ENCODE measurements at places on chromosomes 5 and 9.

DNA sequence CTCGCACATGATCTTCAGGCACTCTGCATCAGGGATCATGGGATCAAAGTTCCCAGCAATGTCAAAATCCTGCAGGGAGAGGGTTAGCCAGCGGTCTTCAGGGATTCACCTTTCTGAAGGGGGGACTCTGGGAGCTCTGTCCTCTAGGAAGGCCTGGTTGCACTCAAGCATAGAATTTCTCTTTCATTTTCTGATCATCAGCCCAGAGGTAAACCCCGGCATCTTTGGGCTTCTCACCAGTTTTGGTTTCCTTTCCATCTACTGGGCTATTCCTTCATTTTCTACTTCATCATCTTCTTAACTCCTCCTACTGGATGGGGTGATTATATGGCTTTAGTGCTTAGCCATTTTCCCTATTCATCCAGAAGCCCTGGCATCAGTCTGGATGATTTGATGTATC lies 4.6 kb upstream of the DND1 start:
- no peak overlapping the region for H3K4me3 ChIP-seq
- no peak for DNase-seq
- no peaks in the 10 kb centered on the region for H3K27me3 ChIP-seq
- no peak overlapping the region for H3K27ac ChIP-seq

DNA sequence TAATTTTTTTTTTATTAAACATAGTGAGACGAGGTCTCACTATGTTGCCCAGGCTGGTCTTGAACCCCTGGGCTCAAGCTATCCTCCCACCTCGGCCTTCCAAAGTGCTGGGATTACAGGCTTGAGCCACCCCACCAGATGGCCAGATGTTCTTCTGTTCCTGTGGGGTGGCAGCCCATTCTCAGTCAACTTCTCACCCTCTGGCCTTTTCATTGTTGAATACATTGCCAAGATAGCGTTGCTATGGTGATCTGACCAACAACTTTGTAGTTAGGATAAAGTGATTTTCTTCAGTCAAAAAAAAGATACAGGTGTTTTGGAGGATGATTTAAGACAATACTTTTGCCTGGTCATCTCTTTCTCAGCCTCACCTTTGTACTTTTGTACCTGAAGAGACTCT lies 109.1 kb downstream of the EGFLAM start:
- H3K4me3 ChIP-seq: no peak overlapping the region
- DNase-seq: no peak
- H3K27me3 ChIP-seq: peaks cover 6% of the 10 kb centered on the region
- peaks cover 8% of the 10 kb centered on the region for H3K4me1 ChIP-seq
- no peaks in the 10 kb centered on the region for H3K36me3 ChIP-seq

- no peak for DNase-seq
- peak overlapping the region; percentile 88 for H3K4me3 ChIP-seq
- peaks cover 59% of the 10 kb centered on the region for H3K4me1 ChIP-seq
- peaks cover 2% of the 10 kb centered on the region for H3K27me3 ChIP-seq
- peak overlapping the region; percentile 83 for H3K27ac ChIP-seq
- H3K36me3 ChIP-seq: no peaks in the 10 kb centered on the region
Observed at GRCh38 chr9:93096811-93097382, 880 bp downstream of the CARD19 start.

- peaks cover 3% of the 10 kb centered on the region for H3K27me3 ChIP-seq
- no peaks in the 10 kb centered on the region for H3K4me1 ChIP-seq
- H3K27ac ChIP-seq: no peak overlapping the region
- no peak for DNase-seq
- H3K4me3 ChIP-seq: no peak overlapping the region
Observed at GRCh38 chr9:72721067-72721466, 199.7 kb downstream of the TMC1 start.

DNA sequence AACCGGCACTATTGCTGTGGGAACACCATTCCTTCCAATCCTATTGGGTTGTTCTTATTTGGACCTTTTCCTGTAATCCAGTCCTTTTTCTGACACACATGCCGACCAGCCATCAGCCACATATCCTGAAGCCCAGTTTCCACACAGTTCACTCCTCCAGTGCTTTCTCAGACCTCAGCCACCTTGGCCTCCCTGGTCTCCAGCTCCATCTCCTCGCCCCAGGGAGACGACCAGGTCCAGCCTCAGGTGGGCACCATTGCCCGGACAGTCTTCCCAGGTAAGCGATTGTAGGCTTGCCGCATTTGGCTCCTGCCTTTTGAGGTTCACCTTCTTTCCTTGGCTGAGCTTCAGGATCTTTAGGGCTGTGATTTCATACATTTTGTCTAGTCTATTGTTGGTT lies 15.2 kb upstream of the TERT start:
- no peak overlapping the region for H3K4me3 ChIP-seq
- H3K4me1 ChIP-seq: peaks cover 34% of the 10 kb centered on the region
- H3K36me3 ChIP-seq: no peaks in the 10 kb centered on the region
- no peak for DNase-seq
- H3K27me3 ChIP-seq: peaks cover 16% of the 10 kb centered on the region

Measured in immature natural killer cell (primary cell).